ENCODE measurements at places on chromosomes 12 and 14.

- no peak for DNase-seq
Observed at GRCh38 chr12:203462-204260, 10.3 kb downstream of the SLC6A12 start.

DNA sequence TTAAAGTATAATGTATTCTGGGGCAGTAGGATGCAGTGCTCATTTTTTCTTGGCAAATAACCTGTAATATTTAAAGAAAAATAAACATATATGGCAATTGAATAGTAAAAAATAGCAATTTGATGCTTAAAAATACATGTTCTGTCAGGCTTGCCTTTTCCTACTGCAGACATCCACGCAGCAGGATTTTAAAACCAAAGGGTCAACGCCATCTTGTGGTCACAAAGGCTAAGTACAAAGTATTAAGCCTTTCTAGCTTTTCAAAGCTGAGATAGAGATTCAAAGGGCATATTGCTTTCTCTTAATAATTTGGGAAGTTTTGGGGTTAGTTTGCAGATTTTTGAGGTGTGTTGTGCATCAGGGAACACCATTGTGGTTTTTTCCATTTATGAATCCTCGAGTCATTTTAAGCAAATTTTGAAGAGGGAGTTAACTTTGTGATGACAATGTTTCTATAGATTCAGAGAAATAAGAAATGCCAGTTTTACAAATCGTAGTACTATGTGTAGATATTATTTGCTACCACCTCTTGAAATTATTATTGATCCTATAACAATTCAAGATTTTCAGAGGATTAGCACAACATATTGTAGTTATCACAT is 4.7 kb upstream of the CCER1 start:
- peak; percentile 60 for DNase-seq

- no peak for DNase-seq
Observed at GRCh38 chr12:120581998-120582397, 796 bp upstream of the POP5 start.

- peak; percentile 62 for DNase-seq
Observed at GRCh38 chr12:13044002-13044905, at the start of gene FAM234B. TSS of gene FAM234B (plus strand) at chr12:13044381. CDS start at chr12:13044404, 23 bp downstream.

DNA sequence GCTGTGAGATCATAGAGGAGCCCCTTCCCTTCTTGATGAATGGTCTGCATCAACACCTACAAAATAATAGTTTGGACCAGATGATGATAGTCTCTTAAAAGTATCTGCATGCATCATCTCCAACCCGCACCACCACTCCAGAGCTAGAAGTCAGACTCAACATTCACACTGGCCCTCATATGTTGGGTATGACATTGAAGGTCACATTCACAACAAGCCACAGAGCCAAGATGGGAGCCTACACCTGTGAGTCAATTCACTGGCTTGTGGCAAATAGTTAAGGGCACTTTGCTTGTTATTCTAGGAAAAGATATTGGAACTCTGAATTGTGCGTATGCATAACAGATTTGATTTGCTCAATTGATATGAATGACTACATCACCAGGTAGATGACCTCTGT is 1197.9 kb downstream of the VRK1 start:
- DNase-seq = no peak
